Astrocyte (in vitro differentiated cells and primary cell): ENCODE measurements at places on chromosomes 2 and 18. TPM values are rescaled to one million over a fixed set of nuclear protein-coding genes. Genes with fewer than 3 reads are reported as not detected.

GRCh38 chr18:24536834-24537233 lies 76.4 kb downstream of the HRH4 start:
- DNase-seq, result no peak

MFF gene
- 49.7 and 51.6 TPM in 2 replicates for total RNA-seq

GRCh38 chr2:105571445-105571987 lies 172.7 kb upstream of the FHL2 start:
- DNase-seq, result no peak

DNA sequence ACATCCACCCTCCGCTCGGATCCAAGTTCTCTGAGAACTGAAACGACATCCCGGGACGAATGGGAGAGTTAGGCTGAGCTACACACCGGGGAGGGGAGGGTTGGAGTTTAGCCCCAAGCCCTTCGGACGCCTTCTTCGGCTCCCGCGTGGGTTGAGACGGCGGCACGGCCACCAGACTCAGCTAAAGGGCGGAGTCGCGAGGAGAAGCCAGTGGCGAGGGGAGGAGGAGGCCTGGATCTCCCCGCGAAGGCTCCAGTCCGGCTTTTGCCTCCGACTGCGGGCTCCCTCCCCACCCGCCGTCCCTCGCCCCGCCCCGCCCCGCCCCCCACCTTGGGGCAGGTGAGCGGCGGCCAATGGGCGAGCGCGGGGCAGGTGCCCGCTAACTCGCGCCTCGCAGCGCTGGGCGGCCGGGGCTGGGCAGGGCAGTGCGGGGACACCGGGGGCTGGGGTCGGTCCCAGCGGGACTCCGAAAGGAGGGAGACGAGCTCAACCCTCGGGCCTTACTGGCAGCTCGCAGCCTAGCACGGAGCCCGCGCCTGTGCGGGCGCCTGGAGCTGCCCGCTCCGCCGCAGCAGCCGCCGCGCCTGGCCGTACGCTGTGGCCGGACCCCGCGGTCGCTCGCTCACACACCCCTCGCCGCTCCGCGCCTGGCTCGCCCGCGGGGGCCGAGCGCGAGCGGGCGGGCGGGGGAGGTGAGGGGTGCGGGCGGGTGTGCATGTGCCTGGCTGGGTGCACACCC lies at the start of gene EMX1:
Gene EMX1 (plus strand): TSS at position 382 of the 739 bp plus-strand sequence. CDS start 334 bp downstream, at position 716.
- DNase-seq, result no peak

DTNB gene
- total RNA-seq, result 5.1 and 5.9 TPM in 2 replicates

- no peak for DNase-seq
Observed at GRCh38 chr18:48671561-48671945, 132.7 kb downstream of the CTIF start.

GRCh38 chr2:229825476-229825875 lies 96.3 kb downstream of the TRIP12 start:
- DNase-seq, result no peak

GRCh38 chr2:46763861-46764260 lies 151.7 kb downstream of the MCFD2 start:
- DNase-seq, result no peak

SPP2 gene
- not detected in 2 replicates for total RNA-seq

DNA sequence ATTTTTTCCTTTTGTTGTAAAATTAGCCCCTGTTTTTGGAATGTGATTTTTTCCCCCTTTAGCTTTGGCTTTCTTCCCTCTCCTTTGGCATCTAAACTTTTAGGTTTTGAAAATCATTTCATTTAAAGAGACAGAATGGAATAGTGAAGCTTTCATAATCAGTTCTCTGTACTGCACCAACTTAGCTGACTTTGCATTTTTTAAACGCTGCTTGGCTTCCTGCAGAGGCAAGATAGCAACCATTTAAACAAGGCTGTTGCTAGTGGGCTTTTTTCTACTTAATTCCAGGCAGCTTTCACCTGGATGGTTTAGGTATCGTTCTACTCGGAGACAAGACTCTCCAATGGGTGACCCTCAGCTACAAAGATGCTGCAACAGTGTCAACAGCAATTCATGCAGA lies 267.9 kb upstream of the PKDCC start:
- DNase-seq, result no peak

SERPINB11 gene
- total RNA-seq, result not detected in 2 replicates

GRCh38 chr2:26618611-26619010 lies 22.6 kb downstream of the CIB4 start:
- no peak for DNase-seq

TMEM131 gene
- total RNA-seq, result 32.8 and 35.3 TPM in 2 replicates

- DNase-seq, result peak; percentile 15
Observed at GRCh38 chr2:202510911-202511310, 123.9 kb upstream of the FAM117B start.

DNA sequence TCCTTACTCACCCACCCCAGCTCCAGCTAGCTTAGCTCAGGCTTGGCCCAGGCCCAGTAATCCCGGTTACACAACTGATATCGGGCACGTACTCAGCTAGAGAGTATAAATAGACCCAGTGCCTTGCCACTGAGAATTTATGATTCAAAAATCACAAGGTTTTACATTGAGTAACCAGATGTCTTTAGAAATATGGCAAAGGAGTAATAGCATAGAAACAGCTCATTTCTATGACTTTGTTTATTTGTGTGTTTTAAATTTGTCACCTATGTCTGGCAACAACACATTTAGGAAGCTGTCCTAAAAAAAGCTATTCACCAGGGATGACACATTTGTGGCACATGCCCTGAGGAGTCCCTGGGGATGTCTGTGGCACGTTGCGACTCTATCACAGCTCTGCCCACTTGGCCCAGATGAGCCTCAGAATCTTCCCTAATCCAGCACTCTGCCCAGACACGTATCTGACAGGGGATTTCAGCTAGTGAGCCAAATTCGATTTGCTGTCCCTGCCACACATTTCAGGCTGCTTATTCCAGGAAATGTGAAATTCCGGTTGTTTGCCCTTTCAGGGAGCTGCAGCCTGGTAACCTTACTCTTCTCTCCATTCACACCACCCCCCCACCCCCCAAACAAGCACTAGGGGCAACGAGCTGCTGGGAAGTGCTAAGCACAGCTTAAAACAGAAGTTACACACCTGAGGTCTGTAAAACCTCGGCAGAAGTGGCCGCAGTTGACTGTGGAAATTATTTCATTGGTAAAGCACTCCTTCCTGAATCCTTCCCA lies 85.4 kb upstream of the ZCCHC2 start:
- peak; percentile 39 for DNase-seq

DNA sequence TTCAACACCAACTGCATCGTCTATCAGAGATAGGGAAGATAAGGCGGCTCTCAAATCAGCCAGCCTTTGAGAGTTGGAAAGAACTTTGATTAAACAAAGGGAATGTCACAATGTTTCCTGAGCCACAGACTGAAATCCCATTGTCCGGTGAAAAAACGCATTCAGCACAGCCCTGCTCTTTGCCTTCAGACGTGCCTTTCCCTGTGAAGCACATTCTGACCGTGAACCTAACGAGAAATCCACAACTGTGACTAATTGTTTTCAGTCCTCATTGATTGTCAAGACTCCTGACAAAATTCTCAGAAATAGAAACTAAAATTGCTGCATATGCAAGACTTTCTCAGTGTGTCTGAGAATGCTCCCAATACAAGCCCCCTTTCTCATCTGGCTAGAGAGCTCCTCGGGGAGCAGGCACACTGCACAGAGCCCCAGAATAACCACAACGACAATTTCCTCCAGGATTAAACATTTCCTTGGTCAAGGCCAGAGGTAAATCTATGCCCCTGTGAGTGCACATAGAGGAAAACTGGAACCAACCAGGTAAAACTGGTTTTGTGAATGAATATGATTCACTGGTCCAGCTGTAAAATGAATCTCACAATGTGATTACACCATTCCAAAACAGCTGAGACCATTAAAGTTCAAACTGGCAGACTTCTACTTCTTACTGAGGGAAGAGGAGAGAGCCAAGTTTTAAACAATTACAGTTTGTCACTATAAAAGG lies 561.9 kb upstream of the ID2 start:
- DNase-seq, result peak; percentile 66

GRCh38 chr18:62037012-62037742 lies 144.4 kb upstream of the RNF152 start:
- no peak for DNase-seq

GRCh38 chr18:23879544-23879943 lies 135.0 kb upstream of the TTC39C start:
- no peak for DNase-seq

- no peak for DNase-seq
Observed at GRCh38 chr2:71662665-71663394, 209.5 kb downstream of the DYSF start.

- DNase-seq, result peak; percentile 100
Observed at GRCh38 chr2:176491172-176491904, 222.1 kb downstream of the MTX2 start.

DNA sequence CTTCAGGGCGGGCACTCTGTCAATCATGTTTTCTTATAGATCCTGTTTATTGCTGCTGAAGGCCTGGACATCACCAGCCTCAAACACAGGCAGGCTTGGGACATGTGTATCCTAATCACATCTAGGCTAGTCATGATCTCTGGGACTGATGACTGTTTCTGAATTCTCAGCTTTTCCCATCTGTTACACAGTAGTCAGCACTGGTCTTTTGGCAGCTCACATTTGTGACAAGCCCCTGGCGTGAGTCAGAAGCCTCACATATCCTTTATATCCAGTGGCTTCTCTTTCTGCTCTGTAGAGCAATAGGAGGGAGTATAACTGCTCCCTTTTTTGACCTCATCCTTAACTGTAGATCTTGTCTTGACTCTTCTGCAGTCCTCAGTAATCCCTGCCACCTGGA lies 4.5 kb downstream of the SEMA4F start:
- peak; percentile 77 for DNase-seq

DNA sequence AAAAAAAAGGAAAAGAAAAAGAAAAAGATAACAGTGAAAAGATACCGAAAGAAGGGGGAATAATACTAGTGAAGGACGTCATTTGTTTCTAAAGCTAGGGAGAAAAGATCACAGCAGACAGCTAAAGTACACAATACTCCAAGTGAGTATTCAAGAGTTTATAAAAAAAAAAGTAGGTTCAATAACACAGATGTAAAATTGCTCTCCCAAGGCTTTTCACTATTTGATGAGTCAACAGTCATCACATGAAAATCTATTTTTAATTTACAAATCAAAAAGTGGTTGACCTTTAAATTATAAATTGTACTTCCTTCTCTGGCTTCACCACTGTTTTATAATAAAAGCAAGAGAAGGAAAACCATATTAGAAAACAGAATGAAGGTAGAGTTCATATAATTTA lies 144.0 kb downstream of the ZRANB3 start:
- DNase-seq, result no peak

PCARE gene
- total RNA-seq, result not detected in 2 replicates

GRCh38 chr2:134120406-134120732 lies 133.5 kb upstream of the MGAT5 start:
- DNase-seq, result no peak

DNA sequence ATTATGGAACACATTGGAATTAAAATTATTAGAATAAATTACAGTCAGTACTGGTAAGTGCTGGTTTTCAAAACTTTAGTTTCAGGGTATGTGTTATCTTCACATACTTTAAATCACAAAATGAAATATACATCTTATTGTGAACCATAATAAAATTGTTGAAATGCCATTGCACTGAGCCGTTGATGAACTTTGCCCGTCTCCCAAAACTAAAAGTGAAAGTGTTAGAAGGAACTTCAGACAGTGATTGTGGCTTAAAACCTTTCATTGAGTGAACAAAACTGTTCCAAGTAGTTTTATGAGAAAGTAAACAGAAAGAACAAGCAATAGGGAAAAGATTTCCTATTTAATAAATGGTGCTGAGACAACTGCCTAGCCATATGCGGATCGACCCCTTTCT lies 811.6 kb downstream of the PLCL1 start:
- DNase-seq, result peak; percentile 1

TYW5 gene
- total RNA-seq, result 9.0 and 9.2 TPM in 2 replicates

GRCh38 chr2:191995285-191995684 lies 148.4 kb upstream of the CAVIN2 start:
- no peak for DNase-seq

DNA sequence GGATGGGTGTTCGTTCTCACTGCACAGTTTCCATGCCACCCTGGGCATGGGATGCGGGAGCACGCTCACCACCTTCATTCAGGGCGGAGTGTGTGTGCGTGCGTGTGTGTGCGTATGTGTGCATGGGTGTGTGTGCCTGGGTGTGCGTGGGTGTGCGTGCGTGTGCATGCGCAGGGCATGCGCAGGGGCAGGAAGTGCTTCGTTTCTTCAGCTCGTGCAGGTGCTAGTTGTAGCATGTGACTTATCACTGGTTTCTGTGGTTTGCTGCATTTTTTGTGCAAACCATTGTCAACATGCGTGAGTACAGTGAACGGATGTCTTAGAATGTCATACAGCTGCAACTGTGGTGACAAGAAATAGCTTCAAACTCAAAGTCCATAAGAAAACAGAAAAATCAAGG lies 179.5 kb downstream of the PTGR3 start:
- DNase-seq, result no peak

CD8A gene
- 0.14 TPM in 1 of 2 replicates, not detected in the other for total RNA-seq

DNA sequence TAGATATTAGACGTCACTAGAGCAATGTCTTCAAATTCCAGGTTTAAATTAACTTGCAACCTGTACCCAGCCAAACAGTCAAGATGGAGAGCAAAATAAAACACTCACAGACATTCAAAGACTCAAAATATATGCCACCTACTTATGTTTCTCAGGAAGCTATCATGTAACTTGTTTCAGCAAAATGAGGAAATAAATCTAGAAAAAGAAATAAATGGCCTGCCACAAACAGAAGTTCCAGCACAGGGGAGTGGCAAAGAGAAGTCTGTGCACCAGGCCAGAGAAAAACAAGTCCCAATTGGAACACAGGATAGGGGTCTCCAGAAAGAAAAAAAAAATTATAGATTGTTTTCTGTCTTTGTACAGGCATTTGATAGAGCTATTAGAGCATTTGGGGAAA lies 96.7 kb downstream of the LRP2 start:
- no peak for DNase-seq

- no peak for DNase-seq
Observed at GRCh38 chr2:1979138-1979537, 234.8 kb upstream of the PXDN start.

DNA sequence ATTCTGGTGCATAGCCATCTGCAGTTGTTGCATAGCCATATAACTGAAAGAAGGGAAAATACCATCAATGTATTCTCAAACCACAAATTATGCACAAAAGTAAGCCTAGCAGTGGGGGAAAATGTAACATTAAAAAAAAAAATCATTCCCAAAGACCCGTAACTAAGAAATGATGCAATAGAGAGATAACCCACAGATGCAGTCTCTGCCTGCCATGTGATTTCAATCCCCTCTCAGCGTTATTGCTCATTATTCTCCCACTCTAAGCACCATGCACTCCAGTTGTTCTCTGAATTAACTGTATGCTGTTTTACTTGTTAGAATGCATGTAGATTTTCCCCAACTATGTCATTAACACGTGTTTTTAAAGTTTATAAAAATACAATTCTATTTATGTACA lies 14.1 kb downstream of the DSC1 start:
- no peak for DNase-seq

DNA sequence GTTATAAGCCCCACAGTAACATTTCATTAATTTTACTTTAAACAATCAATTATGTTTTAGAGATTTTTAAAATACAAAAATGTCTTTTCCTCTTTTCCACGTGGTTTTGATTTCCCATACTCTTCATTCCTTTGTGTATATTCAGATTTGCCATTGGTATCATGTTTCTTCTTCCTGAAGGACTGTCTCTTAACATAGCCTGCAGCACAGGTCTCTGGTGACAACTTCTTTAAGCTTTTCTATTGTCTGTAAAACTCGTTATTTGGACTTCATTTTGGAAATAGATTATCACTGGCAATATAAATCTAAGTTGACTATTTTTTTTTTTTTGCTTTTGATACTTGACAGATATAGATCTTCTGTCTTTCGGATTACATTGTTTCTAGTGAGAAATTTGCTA lies 115.2 kb upstream of the KLHL29 start:
- no peak for DNase-seq

HOXD13 gene
- total RNA-seq, result not detected in 2 replicates
